ENCODE measurements at places on chromosomes 7 and 10.
A peak's percentile ranks its signal among the peaks of the same experiment; 100 is the strongest.

GRCh38 chr7:110253093-110253492 lies 837.8 kb upstream of the LRRN3 start:
- no peak for DNase-seq

DNA sequence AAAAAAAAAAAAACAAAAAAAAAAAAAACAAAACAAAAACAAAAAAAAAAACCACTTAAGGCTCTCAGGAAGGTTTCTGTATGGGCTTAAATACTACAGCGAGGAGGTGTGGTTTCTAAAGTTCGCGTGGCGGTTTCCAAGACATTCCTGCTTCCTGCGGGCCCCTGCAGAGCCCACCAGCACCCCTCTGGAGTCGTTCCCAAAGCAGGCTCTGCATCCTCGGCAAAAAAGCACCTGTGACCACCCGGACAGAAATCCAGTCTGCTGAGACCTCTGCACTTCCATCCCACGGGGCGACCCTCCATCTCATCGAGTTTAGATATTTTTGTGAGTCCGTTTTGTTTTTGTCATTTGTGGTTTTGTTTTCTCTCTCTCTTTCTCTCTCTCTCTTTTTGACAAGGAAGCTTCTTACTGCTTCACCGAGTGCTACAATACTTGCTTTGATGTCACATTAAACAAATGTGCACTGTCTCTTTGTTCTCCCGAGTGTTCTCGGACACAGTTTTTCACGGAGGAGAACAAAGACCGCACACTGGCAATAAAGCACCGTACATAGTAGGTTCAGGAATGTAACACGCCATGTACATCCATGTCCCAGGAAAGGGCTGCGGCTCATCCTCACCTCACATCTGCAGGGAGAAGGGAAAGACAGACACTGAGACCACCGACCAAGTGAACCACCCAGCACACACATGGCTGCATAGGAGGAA lies 21.5 kb downstream of the PDGFA start:
- DNase-seq, result no peak

- DNase-seq, result peak; percentile 72
Measured at GRCh38 chr7:107044347-107045194, at the start of gene PRKAR2B. Gene PRKAR2B, plus strand, starts transcription at chr7:107044705. Its CDS starts 203 bp downstream, at chr7:107044908.

DNA sequence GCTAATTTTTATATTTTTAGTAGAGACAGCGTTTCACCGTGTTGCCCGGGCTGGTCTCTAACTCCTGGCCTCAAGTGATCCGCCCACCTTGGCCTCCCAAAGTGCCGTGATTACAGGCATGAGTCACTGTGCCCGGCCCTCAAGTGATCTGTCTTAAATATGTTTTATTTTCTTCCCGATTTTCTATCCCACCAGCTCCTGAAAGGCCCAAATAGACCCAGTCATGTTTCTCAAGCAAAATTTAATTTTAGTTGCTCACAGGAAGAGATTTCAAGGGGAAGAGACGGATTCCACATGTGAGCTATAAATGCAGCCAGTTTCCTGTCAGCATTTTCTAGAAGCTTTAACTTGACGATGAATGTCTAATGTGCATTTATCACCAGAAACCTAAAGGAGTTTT lies 12.0 kb downstream of the DENND10 start:
- no peak for DNase-seq

DNA sequence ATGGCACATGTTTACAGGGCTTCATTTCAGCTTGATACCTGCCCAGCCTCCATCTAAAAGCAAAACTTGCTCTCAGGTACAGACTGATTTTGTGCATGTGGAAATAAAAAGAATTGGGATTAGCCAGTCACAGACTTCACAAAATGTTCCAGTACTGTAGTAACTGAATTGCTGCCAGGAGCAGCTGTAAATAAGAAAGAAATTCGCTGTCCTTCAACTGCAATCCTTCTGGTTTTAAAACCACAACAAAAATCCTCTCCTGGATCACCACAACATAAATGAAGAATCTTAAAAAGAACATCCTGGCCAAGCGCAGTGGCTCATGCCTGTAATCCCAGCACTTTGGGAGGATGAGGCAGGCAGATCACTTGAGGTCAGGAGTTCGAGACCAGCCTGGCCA lies 3.9 kb upstream of the MIOS start:
- DNase-seq, result no peak

GRCh38 chr7:116569737-116570136 lies 44.9 kb downstream of the CAV1 start:
- no peak for DNase-seq

- no peak for DNase-seq
Measured at GRCh38 chr10:81898518-81898917, 23.5 kb downstream of the NRG3 start.

DNA sequence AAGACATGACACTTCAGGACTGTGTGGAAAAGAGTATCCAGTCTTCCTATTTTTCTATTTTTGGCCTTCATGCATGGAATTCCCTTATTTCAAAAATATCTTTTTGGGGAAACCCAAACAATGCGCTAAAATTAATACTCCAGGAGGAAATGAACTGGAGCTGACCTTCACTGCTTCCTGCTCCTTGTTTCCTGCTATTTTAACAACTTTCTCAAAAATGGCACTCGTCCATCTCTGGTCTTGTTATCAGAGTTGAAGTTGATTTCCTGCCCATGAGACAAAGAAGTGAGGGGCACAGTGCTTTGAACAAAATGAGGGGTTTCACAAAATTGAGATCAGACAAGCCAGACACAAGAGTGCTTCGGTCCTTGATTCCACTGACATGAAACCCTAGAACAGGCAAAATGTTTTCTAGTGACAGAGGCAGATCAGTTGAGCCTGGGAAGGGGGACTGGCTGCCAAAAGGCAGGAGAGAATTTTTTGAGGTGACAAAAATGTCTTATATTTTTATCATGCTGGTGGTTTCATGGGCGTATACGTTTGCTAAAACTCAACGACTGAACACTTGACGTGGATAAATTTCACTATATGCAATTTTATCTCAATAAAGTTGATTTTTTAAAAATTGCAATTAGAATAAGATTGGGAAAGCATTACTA lies 193.2 kb downstream of the CREB5 start:
- DNase-seq, result no peak

DNA sequence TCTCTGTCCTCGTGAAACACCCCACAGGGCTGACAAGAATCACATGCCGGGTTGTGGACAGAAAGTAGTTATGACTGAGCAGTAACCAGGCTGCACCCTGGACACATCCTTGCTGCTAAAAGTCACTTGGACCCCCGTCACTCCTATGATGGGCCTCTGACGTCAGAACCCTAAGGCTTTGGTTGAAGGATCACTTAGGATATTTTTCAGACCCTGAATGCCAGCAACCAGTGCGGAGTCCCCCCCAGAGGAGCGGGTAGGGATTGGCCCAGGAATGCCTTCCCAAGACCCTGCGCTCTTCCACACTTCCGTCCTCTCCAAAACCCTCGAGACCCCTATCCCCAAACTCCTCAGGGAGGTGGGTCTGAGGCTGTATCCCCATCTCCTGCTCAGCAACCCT lies 52.1 kb downstream of the CFAP46 start:
- no peak for DNase-seq

DNA sequence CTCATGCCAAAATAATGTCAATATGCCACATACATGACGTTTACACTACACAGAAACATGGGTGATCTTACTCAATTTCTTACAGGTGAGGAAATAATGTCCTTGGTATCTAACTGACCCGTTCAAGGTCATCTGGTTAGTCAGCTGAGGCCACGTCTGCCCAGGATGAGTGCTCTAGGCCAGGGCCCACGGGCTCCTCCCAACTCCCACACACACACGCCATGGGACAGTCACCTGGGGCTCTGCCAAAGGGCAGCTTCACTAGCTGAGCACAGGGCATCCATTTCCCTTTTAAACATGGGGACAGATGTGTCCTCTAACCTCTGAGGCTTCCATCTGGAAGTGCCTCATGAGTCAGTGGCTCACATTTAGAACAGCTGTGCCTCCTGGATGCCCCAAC lies 123.9 kb downstream of the TNS3 start:
- no peak for DNase-seq

DNA sequence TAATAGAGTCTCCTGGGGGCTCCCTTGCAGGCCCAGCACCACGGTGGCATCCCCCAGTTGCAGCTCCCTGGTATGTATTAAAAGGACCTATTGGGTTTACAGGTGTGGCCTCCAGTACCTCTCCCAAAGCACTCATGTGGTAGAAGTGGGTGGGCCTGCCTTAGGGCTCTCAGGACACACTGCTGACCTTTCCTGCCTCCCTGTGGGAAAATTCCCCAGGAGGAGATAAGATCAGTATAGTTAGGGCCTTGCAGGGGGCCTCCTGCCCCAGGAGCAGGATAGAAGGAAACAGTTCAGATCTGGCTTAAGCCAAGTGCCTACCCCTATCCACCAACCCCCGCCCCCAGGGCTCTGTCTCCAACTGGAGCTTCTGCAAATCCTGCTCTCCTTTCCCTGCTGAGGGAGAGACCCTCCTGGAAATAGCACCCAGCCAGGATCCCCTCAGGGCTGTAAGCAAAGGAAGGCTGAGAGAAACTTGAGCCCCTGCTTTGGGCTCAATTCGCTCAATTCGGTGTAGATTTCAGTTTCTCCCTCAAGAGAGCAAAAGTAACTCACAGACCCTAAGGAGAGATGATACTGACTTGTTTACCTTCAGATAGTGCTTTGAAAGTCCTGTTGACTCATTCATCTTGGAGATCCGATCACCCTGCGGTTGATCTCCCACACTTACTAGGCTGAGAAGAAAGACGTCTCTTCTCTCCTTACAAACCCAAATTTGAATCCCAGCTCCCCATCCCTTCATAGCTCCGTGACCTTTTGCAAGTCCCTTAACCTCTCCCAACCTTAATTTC lies 130.6 kb downstream of the WDR11 start:
- no peak for DNase-seq

DNA sequence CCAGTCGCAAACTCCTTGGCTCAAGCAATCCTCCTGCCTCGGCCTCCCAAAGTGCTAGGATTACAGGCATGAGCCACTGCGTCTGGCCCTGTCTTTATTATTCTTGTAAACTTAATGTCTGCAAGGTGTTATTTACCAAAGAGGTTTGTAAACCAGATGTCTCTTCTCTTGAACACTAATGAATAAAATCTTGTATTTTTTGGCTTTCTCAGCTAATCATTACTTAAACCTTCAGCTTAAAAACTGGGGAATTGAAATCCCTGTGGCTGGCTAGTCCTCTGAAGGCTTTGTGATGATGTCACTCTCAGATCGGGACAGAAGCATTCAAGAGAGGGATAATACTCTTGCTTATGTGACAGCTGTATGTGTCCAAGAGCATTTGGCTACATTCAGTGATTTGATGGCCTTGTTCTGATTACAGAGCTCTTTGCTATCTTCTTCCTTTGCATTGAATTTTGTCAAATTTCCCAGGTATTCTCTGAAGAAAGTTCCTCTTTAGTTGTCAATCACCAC lies 130.3 kb downstream of the BICC1 start:
- DNase-seq, result no peak

GRCh38 chr7:34354011-34354410 lies 304.0 kb upstream of the NPSR1 start:
- no peak for DNase-seq

DNA sequence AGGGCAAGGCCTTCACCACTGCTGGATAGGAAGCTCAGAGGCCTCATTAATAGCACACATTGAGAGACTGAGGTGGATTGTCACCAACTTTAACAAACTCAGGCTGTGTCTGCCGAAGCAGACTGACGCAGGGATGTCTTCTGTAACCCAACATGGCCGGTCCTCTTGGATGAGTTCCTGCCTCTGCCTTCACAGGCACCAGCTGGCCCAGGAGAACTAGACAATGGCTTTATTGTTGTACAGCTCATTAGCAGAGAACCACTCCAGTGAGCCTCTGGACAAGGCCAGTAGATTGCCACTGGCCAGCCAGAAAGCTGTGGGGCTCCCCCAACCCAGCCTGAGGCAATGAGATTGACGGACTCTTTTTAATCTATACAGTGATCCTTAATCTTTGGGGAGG lies 9.4 kb downstream of the NODAL start:
- no peak for DNase-seq

DNA sequence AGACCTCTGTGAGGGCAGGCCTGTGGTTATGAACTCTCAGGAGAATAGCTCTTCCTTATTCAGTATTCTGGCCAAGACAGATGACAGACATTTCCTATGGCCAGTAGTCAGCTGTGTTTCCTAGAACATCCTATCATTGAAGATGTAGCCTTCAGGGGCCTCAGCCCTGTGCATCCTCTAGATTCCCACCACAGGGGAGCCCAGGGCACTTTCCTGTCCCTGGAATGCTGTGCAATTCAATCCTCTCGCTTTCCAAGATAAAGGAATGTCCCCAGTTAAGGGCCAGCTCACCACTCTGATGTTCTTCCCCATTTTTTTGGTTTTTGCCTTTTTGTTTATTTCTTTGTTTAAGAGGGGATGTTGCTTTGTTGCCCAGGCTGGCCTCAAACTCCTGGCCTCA lies 578.8 kb upstream of the C7orf33 start:
- no peak for DNase-seq

GRCh38 chr7:77258014-77258413 lies 58.4 kb upstream of the FGL2 start:
- no peak for DNase-seq
